ENCODE measurements at places on chromosomes 1 and 21. TPM values are rescaled to one million over a fixed set of nuclear protein-coding genes. Genes with fewer than 3 reads are reported as not detected.

DNA sequence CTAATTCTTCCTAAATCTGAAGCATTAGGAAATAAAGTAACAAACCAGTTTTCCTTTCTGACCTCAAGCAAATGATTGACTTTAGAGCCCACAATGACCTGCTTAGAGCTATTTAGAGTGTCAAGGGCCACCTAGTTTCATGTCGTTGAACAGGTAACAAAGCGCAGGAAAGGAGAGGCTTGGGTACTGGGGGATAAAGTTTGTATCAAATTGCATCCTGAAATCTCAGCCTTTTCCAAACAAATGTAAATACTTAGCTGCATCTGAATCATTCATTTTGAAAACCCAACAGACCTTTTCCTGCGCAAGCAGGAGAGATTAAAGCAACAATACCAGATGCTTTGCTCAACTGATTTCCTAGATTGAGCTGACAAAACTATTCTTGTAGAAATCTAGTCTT, 121.2 kb downstream of the NRIP1 start:
- H3K36me3 ChIP-seq: no peaks in the 10 kb centered on the region
- DNase-seq: no peak
- H3K4me1 ChIP-seq: no peaks in the 10 kb centered on the region
- H3K27me3 ChIP-seq: no peaks in the 10 kb centered on the region
- no peak overlapping the region for H3K4me3 ChIP-seq
- H3K27ac ChIP-seq: no peak overlapping the region

DNA sequence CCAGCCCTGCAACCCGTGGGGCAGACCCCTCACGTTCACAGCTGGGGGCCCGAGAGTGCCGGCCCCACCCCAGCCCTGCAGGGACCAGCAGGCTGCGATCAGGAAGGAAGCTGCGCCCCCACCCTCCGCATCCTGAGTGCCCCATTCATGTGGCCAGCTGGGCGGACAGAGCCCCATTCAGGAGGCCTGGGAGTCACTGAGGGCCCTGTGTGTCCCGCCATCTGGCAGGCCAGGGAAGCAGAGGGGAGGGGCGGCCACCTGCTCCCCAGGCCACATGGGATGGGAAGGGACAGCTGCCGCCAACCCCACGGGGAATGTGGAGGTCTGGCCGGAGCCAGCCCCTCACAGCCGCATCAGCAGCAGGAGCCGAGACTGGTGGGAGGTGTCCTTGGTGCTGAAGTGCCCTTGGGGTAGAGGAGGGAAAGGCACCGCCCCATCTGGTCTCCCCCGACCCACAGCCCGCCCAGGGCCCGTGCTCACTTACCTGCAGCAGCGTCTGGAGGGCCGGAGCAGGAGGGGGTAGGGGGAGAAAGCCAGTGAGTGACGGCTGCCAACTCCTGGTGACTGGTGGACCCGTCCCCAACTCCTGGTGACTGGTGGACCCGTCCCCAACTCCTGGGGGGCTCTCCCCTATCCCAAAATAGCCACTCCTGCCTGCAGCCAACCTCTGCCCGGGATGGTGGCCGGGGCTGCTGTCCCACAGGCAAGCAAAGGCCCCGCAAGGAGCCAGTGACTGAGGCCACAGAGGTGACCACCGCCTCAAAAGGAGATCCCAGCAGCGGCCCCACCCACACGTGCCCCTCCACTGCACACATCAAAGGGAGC, 8.7 kb downstream of the ACAP3 start:
- H3K27ac ChIP-seq: no peak overlapping the region
- no peak for DNase-seq
- H3K36me3 ChIP-seq: no peaks in the 10 kb centered on the region
- H3K27me3 ChIP-seq: no peaks in the 10 kb centered on the region
- no peak overlapping the region for H3K4me3 ChIP-seq
- H3K4me1 ChIP-seq: peaks cover 16% of the 10 kb centered on the region

DNA sequence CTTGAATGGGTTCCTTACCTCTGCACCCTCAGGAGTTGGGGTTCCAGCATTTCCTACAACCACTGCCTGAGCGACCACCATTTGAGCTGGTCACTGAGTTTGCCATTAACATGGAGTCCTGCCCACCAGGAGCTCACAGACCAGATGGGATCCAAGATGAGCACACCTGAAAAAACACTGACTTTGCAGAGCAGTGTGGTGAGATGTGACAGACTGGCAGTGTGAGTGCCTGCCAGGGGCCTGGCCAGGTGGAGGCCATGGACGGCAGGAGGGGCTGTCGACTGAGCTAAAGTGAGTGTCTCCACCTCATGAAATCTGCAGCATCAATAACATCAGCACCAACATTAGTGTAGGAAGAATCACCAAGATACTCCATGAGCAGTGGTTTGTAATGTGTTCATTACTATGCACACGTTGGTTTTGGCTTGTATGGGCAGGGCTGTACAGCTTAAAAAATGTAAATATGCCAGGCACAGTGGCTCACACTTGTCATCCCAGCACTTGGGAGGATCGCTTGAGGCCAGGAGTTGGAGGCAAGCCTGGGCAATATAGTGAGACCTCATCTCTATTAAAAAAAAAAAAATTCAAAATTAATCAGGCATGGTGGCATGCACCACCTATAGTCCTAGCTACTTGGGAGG, 12.2 kb upstream of the MIXL1 start:
- H3K27me3 ChIP-seq: no peaks in the 10 kb centered on the region
- DNase-seq: no peak
- H3K4me3 ChIP-seq: no peak overlapping the region

- no peak for DNase-seq
- no peaks in the 10 kb centered on the region for H3K36me3 ChIP-seq
- H3K4me1 ChIP-seq: peaks cover 18% of the 10 kb centered on the region
- H3K4me3 ChIP-seq: no peak overlapping the region
Measured at GRCh38 chr1:227391879-227392278, 73.6 kb upstream of the CDC42BPA start.

- no peaks in the 10 kb centered on the region for H3K4me1 ChIP-seq
- H3K27me3 ChIP-seq: no peaks in the 10 kb centered on the region
- no peak overlapping the region for H3K4me3 ChIP-seq
Measured at GRCh38 chr1:21034725-21035628, 141.7 kb downstream of the EIF4G3 start.

DNA sequence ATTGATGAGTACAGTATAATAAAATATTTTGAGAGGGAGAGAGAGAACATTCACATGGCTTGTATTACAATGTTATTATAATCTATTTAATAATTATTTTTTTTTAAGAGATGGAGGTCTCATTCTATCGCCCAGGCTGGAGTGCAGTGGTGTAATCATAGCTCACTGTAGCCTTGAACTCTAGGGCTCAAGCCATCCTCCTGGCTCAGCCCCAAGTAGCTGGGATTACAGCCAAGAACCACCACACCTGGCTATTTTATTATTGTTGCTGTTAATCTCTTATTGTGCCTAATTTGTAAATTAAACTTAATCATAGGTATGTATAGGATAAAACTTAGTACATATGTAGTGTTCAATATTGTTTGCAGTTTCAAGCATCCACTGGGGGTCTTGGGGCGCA, 57.8 kb downstream of the HS2ST1 start:
- H3K27ac ChIP-seq: no peak overlapping the region
- H3K4me3 ChIP-seq: no peak overlapping the region
- no peaks in the 10 kb centered on the region for H3K27me3 ChIP-seq
- no peak for DNase-seq
- no peaks in the 10 kb centered on the region for H3K36me3 ChIP-seq

- H3K36me3 ChIP-seq: peaks cover 43% of the 10 kb centered on the region
- peak overlapping the region; percentile 13 for H3K4me3 ChIP-seq
- DNase-seq: peak; percentile 80
- peaks cover 64% of the 10 kb centered on the region for H3K4me1 ChIP-seq
- peak overlapping the region; percentile 71 for H3K27ac ChIP-seq
Measured at GRCh38 chr1:223771814-223772770, 59.8 kb downstream of the CAPN2 start.

- no peak overlapping the region for H3K27ac ChIP-seq
- H3K4me1 ChIP-seq: peaks cover 30% of the 10 kb centered on the region
- no peaks in the 10 kb centered on the region for H3K27me3 ChIP-seq
- H3K36me3 ChIP-seq: no peaks in the 10 kb centered on the region
- H3K4me3 ChIP-seq: no peak overlapping the region
- DNase-seq: no peak
Measured at GRCh38 chr1:159913451-159914192, 11.7 kb downstream of the TAGLN2 start.

- no peak overlapping the region for H3K4me3 ChIP-seq
- H3K36me3 ChIP-seq: no peaks in the 10 kb centered on the region
- H3K27ac ChIP-seq: no peak overlapping the region
- DNase-seq: no peak
- no peaks in the 10 kb centered on the region for H3K27me3 ChIP-seq
Measured at GRCh38 chr1:170068923-170069322, 5.6 kb downstream of the KIFAP3 start.

GRCh38 chr1:53896635-53897229, 2.7 kb downstream of the DIO1 start:
- H3K4me1 ChIP-seq: peaks cover 15% of the 10 kb centered on the region
- H3K27ac ChIP-seq: no peak overlapping the region
- DNase-seq: no peak
- H3K27me3 ChIP-seq: no peaks in the 10 kb centered on the region

- no peak for DNase-seq
- no peaks in the 10 kb centered on the region for H3K27me3 ChIP-seq
- no peaks in the 10 kb centered on the region for H3K36me3 ChIP-seq
- H3K27ac ChIP-seq: peak overlapping the region; percentile 59
- peaks cover 54% of the 10 kb centered on the region for H3K4me1 ChIP-seq
Measured at GRCh38 chr1:43783096-43783670, 75.8 kb downstream of the ST3GAL3 start.

DNA sequence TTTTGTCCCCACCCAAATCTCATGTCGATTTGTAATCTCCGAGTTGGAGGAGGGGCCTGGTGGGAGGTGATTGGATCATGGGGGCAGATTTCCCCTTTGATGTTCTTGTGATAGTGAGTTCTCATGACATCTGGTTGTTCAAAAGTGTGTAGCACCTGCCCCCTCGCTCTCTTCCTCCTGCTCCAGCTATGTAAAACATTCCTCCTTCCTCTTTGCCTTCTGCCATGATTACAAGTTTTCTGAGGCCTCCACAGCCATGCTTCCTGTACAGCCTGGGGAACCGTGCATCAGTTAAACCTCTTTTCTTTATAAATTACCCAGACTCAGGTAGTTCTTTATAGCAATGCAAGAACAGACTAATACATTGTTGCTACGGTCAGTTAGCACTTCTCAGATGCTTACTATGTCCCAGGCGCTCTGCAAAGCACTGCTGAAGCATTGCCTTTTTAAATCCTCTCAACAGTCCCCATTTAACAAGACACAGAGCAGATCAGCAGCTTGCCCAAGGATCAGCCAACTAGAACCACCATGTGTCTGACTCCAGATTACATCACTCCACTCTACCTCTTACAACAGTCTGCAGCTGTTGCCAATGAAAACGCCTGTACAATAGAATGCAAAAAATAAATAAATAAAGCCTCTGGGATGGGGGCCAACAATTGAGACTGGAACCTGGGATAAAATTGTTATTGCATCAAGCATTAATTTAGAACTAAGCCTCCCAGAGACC, 52.4 kb upstream of the USP1 start:
- no peaks in the 10 kb centered on the region for H3K27me3 ChIP-seq
- no peaks in the 10 kb centered on the region for H3K36me3 ChIP-seq
- H3K27ac ChIP-seq: no peak overlapping the region
- no peaks in the 10 kb centered on the region for H3K4me1 ChIP-seq
- no peak for DNase-seq

- no peaks in the 10 kb centered on the region for H3K36me3 ChIP-seq
- no peak overlapping the region for H3K27ac ChIP-seq
- no peak overlapping the region for H3K4me3 ChIP-seq
Measured at GRCh38 chr21:16913010-16913409, 599.8 kb upstream of the CXADR start.

DNA sequence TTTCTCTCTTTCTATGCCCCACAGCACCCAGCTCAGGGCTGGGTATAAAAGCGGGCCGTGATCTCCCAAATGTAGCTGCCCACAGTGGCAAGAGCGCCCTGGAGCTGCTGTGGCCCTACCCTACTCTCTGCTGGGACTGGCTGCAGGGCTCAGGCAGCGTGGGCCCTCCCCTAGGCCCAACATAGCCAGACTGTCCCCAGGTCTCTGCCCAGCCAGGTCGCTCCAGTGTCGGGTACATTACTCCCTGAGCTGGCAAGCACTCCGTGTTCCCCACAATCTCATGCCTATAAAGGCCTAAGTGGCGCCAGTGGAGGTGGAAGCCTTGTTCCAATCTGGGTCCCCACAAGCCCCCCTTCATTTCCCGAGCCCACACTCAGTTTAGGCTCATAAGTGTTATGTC, 66.2 kb downstream of the GLIS1 start:
- H3K27me3 ChIP-seq: 0 out of 2 replicates have a peak, but pooled peaks cover 3% of the 10 kb centered on the region
- no peaks in the 10 kb centered on the region for H3K36me3 ChIP-seq
- no peak overlapping the region for H3K27ac ChIP-seq
- H3K4me3 ChIP-seq: no peak overlapping the region

GRCh38 chr1:56359056-56359455, 220.3 kb downstream of the PLPP3 start:
- H3K4me1 ChIP-seq: no peaks in the 10 kb centered on the region
- no peak overlapping the region for H3K4me3 ChIP-seq
- no peaks in the 10 kb centered on the region for H3K27me3 ChIP-seq
- H3K27ac ChIP-seq: no peak overlapping the region
- H3K36me3 ChIP-seq: no peaks in the 10 kb centered on the region

DNA sequence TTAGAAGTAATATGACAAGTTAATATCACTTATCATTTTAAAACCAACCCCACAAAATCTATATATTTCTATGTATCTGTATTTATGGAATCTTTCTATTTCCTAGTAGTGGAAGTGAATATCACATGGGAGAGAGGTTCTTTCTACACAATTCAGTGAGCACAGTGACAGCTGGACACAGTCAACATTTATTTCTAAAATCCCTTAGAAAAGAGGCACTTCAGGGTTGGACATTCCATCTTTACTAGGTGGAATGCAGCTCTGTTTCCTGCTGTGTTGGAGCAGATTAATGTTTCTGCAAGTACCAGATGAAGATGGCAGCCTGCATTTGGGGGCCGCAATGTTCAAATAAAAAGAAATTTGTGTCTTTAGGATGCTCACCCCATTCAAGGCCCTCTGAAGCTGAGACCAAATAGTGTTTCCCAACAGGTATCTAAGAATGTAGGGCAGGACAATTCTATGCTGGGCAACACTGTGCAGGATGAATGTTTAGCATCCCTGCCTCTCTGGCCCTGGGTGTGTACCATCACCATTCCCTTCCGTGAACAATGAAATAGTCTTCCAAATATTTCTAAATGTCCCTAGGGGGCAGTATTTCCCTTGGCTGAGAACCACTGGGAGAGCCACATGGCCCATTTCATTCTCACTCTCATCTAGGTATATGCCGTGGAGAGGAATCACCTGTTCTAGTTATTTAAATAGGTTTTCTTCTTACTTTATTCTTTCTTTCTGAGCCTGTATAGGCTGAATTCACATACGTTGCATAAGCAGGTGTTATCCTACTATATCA, 394.8 kb downstream of the PRDM2 start:
- no peak overlapping the region for H3K27ac ChIP-seq
- peak; percentile 6 for DNase-seq

- H3K27ac ChIP-seq: no peak overlapping the region
- H3K36me3 ChIP-seq: no peaks in the 10 kb centered on the region
- no peak overlapping the region for H3K4me3 ChIP-seq
- H3K4me1 ChIP-seq: no peaks in the 10 kb centered on the region
Measured at GRCh38 chr1:247243524-247244137, 12.2 kb upstream of the VN1R5 start.

The PLA2G5 gene
- total RNA-seq: not detected

The NDUFS5 gene
- 263 TPM for total RNA-seq

The CRYBG2 gene
- total RNA-seq: 10.5 TPM

The CRNN gene
- not detected for total RNA-seq

The MPZ gene
- total RNA-seq: 3.6 TPM

The APCS gene
- total RNA-seq: 0.42 TPM

The PBX1 gene
- total RNA-seq: 29.6 TPM

The ZFP69B gene
- total RNA-seq: 0.27 TPM

The GSTM1 gene
- not detected for total RNA-seq

The PLCH2 gene
- 2.0 TPM for total RNA-seq

The LCE1C gene
- not detected for total RNA-seq

The MFAP2 gene
- total RNA-seq: 63.1 TPM

The KIAA0319L gene
- total RNA-seq: 35.6 TPM
